Stromal cell of bone marrow (primary cell): ENCODE measurements at places on chromosomes 7 and 10.

- no peak for DNase-seq
These were observed 3.3 kb upstream of the CUEDC2 start for GRCh38 chr10:102435529-102436233.

DNA sequence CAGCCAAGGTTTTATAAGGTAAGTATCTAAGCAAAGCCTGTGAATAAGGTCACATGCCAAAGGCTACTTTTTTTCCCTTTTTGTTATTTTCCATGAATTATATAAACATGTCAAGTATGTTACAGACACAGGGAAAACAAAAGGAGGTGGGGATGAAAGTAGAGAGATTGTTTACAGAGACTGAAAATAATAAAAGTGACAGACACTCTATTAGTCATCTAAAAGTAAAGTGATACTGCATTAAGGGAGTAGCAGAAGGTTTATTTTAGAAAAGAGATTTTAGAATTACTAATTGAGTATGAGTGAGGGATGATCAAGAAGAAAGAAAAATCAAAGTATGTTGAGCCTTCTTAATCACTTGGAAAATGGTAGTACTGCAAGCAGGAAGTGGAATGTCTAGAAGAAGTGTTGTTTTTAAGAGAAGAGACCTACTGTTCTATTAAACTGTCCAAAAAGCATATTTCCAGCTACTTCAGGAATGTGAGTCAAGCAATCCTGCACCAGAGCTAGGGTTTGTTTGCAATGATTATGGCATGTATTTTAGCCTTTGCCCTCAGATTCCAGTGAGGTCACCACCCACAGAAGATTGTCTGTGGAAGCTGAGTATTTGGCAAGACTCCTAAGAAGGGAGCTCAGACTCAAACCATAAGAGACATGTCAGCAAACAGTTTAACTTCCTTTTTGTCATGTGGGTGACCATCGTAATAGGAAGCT, 177.9 kb upstream of the PLXDC2 start:
- peak; percentile 87 for DNase-seq

DNA sequence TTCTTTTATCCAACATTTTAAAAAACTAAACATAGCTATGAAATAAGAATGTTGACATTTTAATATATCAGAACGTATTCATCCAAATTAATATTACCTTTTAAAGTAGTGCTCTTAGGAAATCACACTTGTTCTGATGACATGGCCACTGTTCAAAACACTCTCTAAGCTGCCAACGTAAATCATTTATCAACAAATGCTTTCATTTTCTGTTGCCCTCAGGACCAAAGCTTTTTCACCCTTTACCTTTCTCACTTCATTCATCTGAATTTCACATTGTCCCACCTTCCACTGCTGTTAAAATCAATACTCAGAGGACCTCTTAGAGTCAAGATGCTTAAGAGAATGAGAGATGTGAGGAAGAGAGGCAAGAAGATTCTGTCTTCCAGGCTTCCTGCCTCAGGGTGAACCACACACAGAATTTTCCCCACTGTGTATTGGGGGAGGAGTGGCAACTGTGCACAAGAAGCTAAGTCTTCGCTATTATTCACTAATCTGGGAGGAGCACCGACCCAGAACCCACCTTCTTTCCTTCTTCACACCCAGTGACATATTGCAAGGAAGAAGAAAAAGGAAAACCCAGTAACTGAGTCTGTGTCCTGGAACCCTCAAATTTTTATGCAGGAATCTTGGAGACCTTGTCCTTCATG, 21.0 kb downstream of the HIBADH start:
- DNase-seq = no peak

DNA sequence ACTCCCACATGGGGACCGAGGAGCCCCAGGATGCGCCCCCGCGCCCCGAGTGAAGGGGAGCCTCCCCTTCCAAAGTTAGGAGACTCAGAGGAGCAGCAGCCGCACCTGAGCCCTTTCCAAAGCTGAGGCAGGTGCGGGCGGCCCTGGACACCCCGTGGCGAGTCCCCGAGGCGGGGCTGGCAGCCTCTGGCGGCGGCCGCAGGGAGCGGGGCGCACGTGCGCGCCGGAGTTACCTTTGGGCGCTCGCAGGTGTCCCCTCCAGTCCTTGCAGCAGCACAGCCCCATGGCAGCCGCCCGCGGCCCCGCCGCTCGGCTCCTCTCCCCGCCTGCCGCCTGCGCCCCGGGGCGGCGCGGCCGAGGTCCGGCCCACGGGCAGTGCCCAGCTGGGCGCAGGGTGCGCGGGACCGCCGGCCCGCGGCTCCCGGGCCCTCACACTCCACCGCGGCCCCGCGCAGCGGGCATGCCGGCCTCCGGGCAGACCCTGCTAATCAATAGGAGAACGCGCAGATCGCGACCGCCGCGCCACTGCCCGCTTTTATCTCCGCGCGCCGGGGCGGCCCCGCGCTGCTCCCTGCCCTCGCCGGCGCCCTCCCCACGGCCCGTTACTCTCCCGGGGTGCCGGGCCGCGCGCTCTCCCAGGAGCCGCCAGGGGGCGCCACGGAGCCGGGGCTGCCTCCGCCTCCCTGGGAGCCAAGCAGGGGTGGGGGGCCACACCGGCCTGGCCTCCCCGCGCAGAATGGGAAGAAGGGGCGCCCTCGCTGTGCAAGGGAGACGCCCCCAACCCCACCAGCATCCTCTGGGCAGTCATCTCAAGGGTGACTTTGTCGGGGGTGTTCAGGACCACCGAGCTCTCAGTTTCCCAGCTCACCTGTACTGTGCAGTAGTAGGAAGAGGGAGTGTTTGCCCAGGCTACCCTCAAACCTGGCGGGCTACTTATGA, 80.8 kb downstream of the ARHGAP22 start:
- DNase-seq = no peak

GRCh38 chr10:77837248-77837924, 89.2 kb downstream of the DLG5 start:
- no peak for DNase-seq
